ENCODE measurements at places on chromosomes 2 and 18. TPM values are rescaled to one million over a fixed set of nuclear protein-coding genes. Genes with fewer than 3 reads are reported as not detected.

DNA sequence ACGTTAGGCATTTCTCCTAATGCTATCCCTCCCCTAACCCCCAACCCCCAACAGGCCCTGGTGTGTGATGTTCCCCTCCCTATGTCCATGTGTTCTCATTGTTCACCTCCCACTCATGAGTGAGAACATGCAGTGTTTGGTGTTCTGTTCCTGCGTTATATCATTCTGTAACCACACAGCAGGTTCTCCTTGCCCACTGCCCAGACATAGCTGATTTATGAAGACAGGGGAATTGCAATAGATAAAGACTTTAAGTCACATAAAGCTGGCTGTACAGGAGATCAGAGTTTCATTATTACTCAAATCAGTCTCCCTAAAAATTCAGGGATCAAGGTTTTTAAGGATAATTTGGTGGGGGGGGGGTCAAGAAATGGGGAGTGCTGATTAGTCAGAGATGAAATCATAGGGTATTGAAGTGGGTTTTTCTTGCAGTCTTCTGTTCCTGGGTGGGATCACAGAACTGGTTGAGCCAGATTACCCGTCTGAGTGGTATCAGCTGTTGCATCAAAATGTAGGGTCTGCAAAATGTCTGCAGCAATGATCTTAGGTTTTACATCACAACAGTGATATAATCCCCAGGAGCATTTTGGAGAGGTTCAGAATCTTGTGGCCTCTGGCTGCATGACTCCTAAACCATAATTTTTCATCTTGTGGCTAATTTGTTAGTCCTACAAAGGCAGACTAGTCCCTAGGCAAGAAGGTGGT lies 392.1 kb upstream of the KCNJ3 start:
- no peak for DNase-seq

DNA sequence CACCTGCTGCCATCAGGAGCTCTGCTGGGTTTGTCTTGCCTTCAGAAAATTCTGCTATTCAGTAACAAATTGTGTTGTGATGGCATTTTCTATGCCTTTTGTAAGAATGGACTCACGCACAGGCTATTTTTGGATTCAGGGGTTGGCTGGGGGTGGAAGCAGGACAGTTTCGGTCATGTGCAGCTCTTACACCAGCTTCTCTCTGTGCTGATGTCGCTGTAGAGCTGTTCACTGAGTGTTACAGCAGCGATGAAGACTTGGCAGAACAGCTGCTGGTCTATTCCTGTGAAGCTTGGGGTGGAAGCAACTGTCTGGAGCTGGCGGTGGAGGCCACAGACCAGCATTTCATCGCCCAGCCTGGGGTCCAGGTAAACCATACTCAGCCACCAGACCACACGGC lies 49.2 kb downstream of the TRPM8 start:
- no peak for DNase-seq

Gene QPCT
- total RNA-seq, result 8.8 TPM

Gene CFAP65
- total RNA-seq, result 0.11 TPM

DNA sequence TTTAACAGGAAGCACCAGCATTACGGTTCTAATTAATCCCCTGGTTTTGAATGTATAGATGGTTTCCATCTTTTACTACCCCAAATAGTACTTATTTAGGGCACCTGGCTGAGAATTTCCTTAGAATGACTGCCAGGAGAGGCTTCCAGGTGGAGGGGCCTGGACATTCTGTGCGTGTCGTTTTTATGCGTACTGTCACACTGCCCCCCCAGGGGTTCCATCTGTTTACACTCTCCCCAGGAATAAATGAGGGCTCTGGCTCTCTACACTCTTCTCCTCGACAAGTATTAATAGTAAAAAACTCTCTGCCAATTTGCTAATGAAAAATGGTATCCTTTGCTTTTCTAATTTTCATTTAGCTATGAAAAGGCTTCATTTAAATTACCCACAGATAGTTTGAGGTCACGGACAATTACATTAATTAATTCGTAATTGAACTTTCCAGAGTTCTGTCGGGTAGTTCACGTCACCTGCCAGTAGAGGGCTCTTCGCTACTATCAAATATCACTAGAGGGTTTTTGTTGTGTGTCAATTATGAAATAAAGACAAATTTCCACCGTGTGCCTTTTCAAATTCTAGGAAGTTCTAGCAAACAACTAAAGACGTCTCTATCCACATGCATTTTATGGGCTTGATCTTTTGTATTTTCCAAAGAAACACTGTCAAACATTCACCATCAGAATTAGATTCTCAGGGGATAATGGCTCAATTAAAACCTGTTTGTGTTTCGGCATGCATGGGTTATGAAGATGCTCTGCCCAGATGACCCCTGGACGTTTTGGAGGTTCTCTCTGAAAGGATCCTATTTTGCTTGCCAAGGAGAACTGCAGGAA lies 88.8 kb upstream of the ASB18 start:
- peak; percentile 83 for DNase-seq

- no peak for DNase-seq
Observed at GRCh38 chr18:41311571-41312547, 643.2 kb upstream of the PIK3C3 start.

DNA sequence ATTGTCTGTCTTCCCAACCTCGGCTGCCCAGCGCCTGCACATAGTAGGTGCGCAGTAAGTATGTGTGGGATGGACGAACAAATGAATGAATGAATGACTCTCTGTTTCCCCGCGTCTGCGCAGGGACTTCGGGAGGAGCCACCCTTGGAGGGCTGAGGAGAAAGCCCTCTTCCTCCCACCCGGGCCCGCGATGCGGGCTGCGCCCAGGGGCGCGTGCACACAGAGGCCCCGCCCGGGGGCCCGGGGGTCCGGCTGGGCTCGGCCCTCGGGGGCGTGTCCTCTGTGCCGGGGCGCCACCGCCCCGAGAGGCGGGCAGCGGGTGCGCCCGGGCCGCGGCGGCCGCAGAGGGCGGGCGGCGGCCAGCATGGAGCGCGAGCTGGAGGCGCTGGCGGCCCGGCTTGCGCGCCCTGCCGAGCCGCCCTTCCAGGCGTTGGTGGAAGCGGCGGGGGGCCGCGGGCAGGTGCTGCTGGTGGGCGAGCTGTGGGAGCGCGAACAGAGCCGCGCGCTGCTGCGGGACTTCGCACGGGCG lies at the start of gene C2orf72:
Gene C2orf72 (plus strand): TSS at position 322 of the 529 bp plus-strand sequence. CDS start 43 bp downstream, at position 365.
- DNase-seq, result no peak

GRCh38 chr18:38961880-38962279 lies 1396.3 kb upstream of the CELF4 start:
- no peak for DNase-seq

GRCh38 chr2:201918616-201919307 lies 112.4 kb downstream of the CDK15 start:
- no peak for DNase-seq

Gene MC2R
- not detected for total RNA-seq

Gene SERPINB2
- total RNA-seq, result not detected

DNA sequence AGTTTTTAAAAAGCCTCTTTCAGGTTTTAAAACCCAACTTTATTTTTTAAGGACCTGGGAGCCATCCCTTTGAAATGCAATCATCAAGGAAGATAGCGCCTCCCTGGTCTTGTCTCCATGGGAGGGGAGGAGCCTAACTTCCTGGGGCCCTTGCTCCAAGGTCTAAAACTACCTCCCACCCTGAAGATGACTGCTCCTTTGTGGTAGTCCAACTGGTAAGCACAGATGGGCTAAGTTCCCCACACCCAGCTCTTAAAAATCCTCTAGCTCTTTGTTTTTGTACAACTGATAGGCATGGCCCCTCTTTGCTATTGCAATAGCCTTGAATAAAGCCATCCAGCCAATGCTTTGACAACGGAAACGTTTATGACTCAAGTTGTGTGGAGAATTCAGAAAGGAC lies 716.8 kb downstream of the CBLN2 start:
- DNase-seq, result no peak

DNA sequence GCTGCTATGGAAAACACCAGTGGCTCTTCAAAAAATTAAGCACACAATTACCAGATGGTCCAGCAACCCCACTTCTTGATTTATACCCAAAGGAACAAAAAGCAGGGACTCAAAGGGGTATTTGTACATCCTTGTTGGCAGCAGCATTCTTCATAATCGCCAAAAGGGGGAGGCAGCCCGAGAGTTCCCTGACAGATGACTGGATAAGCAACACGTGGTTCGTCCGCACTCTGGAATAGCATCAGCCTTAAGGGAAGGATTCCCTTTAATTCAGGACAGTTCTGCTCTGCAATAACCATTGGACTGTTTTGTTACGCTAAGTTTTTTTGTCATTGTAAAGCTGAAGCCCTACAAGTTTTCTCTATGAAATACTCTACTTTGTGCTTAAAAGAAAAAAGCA lies 76.7 kb upstream of the TWIST2 start:
- DNase-seq, result no peak

Gene GREB1L
- not detected for total RNA-seq

- no peak for DNase-seq
Observed at GRCh38 chr2:144753416-144753815, 233.5 kb upstream of the ZEB2 start.

DNA sequence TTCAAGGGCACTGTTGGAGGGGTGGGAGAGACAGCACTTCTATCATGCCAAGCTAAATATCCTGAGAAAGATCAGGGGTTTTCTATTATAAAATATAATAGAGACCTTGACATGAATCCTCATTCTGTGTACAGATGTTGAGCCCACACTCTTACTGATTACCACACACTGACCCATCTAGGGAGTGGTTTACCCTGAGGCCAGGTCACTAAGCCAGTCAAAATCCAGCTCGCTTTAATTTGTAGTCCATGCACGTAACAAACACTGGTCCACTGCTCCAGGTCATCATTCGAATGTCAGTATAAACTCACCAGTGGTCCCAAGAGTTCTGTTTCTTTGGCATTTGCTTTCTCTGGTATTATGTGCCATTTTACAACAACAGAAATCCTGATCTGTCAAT lies 96.4 kb downstream of the SLC8A1 start:
- DNase-seq, result no peak

DNA sequence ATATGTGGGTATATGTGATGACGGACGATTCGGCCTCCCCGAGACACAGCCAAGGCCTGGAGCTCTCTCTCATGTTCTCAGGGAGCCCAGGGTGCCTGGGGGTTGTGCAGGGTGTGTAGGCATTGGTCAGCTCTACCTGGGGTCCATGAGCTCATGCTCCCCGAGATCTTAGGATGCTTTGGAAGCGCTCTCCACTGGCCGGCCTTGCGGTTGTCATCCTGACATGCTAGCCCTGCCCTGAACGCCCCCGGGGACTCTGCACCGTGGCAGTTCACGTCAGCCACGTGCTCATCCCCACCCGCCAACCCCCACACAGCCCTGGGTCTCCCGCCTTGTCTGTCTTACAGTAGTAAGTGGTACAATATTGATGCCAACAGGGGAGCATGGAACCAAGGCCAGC lies 67.8 kb downstream of the RTP5 start:
- no peak for DNase-seq

Gene TANK
- total RNA-seq, result 141 TPM

GRCh38 chr2:31581124-31581795 lies 522 bp upstream of the SRD5A2 start:
- DNase-seq, result no peak

DNA sequence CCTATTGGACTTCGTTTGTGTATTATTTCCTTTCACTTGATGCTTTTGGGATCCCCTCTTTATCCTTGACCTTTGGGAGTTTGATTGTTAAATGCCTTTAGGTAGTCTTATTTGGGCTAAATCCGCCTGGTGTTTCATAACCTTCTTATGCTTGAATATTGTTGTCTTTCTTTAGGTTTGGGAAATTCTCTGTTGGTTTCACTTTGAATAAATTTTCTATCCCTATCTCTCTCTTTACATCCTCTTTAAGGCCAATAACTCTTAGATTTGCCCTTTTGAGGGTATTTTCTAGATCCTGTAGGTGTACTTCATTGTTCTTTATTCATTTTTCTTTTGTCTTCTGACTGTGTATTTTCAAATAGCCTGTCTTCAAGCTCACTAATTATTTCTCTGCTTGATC lies 354.7 kb downstream of the PARD3B start:
- DNase-seq, result no peak

- no peak for DNase-seq
Observed at GRCh38 chr18:57519668-57520424, 66.7 kb downstream of the FECH start.

DNA sequence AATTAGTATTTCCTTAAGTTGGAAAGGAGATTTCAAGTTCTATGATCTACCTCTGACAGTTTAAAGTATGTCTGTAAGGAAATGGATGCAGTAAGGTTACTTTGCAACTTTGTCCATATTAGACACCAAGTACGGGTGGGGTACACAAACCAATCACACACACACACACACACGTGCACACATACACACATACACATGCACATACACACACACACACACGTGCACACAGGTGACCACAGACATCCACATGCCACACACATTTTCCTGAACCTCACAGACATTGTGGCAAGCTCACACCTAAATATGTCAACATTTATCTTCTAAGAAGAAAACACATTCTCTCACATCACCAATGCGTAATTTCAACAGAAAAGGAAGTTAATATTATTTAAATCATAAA lies 165.9 kb downstream of the MYT1L start:
- no peak for DNase-seq

- DNase-seq, result peak; percentile 94
Observed at GRCh38 chr2:30447149-30448045, at the start of gene LCLAT1. TSS of gene LCLAT1 (plus strand) at chr2:30447246. CDS start at chr2:30525591, 78,345 bp downstream.

Measured in Karpas-422 (cell line).